ENCODE measurements at places on chromosomes 1 and 21. TPM values are rescaled to one million over a fixed set of nuclear protein-coding genes. Genes with fewer than 3 reads are reported as not detected.

Gene LRRC3
- 2.4 TPM for total RNA-seq

GRCh38 chr1:228066891-228067654 lies 15.4 kb upstream of the ARF1 start:
- DNase-seq = peak; percentile 27

GRCh38 chr1:91833946-91834345 lies 52.0 kb downstream of the TGFBR3 start:
- no peak for DNase-seq

DNA sequence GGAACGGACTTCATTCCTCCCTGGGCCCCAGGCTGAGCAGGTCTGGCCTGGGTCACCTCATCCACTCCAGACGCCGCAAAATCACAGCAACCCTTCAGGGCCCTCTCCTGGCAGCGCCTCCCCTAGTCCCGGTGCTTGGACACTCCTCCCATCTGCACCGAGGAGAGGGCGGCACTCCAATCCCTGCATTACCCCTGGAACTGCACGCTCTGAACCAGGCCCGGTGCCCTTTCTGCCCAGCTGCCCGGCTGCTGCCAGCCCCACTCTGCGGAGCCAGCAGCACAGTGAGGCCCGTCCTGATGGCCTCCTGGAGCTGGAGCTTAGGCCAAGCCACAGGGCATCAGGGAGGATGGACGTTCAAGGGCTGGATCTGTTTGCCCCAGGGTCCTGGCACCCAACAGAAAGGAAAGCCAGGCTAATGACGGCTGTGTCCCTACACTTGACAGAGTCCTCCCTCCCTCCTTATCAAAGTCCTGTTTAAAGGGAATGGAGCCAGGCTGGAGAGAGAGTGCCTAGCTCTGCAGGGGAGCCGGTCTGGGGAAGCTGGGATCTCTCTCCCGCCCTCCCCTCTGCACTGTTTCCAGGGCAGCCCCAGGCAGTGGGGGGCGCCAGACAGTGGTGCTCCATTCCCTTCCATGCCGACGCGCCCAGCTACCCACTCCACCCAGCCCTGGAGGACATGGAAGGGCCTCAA lies 12.7 kb downstream of the COL6A2 start:
- DNase-seq = peak; percentile 7

DNA sequence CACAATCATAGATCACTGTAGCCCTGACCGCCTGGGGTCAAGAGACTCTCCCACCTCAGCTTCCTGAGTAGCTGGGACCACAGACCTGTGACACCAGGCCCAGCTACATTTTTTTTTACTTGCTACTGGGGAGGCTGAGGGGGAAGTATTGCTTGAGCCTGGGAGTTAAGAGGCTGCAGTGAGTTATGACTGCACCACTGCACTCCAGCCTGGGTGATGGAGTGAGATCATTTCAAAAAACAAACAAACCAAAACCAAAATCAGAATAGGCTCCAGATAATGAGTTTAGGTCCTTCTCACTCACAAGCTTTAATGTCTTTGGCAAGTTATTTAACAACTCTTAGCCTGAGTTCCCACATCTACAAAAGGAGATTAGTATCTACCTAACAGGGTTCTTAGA lies 22.8 kb downstream of the WDR26 start:
- no peak for DNase-seq

Gene GBP5
- 4.6 TPM for total RNA-seq

Gene KCNT2
- 1.6 TPM for total RNA-seq

DNA sequence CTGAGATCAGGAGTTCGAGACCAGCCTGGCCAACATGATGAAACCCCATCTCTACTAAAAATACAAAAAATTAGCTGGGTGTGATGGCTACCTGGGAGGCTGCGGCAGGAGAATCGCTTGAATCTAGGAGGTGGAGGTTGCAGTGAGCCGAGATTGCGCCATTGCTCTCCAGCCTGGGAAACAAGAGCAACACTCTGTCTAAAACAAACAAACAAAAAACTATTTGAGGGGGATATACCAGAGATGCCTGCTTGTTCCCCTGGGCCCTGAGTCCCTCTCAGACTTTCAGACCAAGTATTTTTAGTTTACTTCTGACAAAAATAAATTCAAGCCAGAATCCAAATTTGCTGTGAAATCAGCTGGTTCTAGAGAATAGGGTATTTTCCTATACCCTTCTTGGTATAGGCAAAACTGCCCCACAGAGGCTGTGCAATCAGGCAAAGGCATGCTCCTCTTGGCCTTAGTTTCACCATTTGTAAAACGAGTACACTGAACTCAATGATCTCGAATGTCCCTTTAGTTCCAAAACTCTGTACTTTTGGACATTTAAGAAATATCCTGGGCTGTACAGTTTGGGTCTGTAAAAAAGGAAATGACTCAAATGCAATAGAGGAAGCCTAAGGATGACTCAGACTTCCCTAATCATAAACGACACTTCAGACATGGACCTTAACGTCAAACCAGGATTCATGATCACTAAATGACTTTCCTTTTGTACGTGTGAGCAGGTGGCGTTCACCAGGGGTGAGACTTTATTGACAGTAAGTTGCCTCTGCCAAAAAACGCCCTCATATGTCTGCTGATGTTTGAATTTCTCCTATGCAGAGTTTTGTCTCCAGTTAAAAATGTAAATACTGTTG lies 16.1 kb downstream of the ENSA start:
- DNase-seq = peak; percentile 82

DNA sequence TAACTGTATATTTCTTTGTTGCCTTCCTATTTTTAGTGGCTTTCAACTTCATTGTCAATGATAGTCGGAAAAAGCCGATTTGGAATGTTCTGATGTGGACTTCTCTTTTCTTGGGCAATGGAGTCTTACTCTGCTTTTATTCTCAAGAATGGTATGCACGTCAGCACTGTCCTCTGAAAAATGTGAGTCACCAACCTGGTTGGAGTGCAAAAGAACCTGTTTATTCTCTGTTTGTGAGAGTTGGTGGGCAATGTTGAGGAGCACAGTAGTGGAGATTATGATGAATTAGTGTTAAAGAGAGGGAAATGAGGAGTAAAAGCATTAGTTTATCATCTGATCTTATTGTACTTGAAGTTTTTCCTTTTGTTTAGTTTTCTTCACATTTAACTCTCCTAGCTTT lies 14.5 kb upstream of the AXDND1 start:
- DNase-seq = no peak

Data from Peyer's patch (tissue), 4 donors.